ENCODE measurements at places on chromosomes 6 and 20.
A peak's percentile ranks its signal among the peaks of the same experiment; 100 is the strongest.

DNA sequence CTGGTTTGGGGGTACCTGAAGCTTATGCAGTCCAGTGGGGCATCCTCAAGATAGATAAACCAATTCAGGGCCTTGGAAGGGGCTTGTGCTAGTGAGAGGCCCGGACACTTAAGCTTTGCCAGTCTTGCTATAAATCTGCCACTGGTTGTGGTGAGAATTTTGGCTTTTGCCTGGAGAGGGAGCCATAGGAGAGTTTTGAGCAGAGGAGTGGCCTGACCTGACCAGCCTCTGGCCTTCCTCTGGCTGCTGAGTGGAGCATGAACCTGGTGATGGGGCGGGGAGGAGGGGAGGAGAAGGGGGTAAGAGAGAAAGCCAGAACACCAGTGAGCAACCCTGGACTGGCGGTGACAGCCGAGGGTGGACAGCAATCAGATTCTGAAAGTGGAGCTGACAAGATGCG, 7.1 kb downstream of the TMEM74B start:
- no peak for DNase-seq

- peak; percentile 50 for DNase-seq
These were observed 409.6 kb downstream of the MAFB start for GRCh38 chr20:40279390-40279789.

DNA sequence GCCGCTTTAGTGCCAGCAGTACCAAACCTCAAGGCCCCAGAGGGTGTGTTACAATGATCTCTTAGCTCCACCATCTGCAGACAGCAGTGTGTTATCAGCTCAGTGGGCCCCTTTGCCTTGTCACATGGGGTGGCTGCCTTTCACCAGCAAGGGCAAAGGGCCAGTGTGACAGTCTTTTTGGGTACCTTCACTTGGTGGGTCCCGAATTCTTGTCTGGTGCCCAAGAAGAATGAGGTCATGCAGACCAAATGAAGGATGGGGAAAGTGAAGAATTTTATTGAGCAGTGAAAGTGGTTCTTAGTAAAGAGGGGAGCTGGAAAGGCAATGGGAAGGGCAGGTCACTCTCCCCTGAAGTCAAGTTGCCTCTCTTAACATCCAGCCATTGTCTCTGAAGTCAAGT, 2.9 kb upstream of the SMIM28 start:
- DNase-seq = no peak

DNA sequence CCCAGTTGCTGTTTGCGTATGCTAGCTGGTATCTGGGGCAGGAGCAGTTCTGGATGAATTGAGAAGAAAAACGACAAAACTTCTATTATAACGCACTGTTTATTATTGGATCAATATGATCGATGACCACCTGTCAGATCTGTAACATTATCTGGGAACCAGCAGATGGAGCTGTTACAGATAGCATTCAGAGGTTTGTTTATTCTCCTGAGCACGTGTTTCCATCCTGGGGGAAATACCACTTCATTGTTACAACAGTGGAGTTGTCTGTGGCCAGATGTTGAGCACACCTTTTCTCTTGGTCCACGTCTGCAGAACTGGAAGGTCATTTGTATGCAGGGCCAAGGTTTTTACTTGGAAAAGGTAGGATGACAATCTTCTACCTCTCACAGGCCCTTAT, 16.0 kb upstream of the NKX2-2 start:
- DNase-seq = peak; percentile 47

DNA sequence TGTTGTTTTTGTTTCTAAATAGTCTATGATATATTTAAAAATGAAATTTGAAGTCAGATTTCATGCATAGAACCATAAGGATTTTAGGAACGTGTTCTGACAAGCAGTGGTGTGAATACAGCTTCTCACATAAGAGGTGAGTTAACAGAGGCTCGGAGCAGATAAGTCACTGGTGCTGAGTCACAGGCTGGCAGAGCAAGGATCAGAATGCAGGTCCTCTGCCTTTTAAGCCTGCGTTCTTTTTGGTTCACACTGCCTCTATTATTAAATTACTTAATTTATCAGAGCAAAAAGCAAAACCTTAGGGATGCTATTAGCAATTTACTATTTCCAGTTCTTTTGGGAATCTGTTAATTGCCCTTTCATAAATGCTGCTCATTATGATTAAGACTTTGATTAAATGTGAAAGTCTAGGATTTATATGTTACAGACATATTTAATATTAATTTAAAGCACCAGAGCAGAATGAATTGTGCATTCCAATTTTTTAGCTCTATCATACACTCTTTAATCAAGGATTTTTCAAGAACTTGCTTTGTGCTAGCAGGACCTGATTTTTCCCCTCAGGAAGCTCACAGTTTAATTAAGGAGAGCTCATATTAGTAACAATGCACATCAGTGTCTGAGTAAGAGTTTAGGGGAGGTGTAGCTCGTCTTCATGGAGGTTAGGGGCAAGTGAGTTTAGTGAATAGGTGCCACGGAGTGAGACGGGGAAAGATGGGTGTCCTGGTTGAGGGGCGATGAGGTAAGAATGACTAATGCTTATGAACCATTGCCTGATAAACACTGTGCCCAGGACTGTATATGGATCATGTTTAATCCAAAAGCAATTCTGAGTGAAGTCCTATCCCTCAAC, 212.7 kb upstream of the AGPAT4 start:
- DNase-seq = no peak

DNA sequence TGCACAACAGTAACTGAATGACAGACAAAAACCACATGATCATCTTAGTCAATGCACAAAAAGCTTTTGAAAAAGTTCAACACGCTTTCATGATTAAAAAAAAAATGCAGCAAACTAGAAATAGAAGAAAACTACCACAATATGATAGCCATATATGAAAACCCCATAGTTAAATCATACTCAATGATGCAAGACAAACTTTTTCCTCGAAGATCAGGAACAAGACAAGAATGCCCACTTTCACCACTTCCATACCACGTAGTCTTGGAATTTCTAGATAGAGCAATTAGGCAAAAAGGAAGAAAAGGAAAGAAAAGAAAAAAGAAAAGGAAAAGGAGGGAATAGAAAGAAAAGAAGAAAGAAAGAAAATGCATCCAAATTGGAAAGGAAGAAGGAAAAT, 44.6 kb upstream of the SLC23A2 start:
- DNase-seq = no peak

DNA sequence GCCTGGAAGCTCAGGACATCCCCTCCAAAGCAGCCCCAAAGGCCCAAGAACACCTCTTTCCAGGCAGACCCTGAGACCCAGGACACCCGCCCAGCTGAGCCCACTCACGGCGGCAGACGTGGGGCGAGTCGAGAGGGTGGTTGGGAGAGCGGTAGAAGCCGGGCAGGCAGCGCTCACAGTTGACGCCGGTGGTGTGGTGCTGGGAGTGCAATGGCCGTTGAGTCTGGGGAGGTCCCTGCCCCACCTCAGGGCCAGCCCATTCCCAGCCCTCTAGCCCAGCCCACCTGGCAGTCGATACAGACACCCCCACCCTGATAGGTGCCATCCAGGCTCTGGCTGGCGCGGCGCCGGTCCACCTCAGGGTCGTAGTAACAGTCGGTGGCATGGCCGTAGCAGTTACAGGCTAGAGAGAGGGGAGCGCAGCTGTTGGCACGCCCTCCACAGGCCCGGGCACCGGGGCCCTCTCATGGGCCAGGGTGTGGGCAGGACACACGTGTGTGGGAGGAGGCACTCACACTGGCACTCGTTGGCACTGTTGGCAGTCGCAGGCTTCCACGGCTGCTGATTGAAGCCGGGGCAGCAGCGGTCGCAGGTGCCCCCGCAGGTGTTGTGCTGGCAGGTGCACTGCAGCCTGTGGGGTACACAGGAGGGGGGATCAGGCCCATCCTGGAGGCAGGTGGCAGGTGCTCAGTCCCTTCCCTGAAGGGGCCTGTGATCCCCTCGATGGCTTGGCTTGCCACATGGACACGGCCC, 20.5 kb downstream of the LAMA5 start:
- no peak for DNase-seq

DNA sequence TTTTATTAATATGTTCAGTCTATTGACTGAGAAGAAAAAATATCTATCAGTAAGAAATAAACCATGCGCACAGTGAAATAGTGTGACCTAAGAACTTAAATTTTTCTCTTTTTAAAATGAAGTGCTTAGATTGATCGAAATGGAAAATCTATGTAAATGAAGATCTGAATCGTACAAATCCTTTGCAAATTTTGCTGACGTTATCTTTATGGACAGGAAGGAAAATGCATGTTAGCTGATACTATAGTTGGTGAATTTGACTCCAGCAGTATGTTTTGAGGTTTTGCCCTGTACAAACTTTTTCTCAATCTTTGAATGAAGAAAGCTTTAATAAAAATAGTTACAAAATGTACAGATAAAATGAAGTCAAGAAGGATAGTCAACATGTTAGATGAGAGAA, 82.9 kb downstream of the NRN1 start:
- no peak for DNase-seq

GRCh38 chr20:19661717-19662636, 96.1 kb upstream of the RIN2 start:
- peak; percentile 70 for DNase-seq

DNA sequence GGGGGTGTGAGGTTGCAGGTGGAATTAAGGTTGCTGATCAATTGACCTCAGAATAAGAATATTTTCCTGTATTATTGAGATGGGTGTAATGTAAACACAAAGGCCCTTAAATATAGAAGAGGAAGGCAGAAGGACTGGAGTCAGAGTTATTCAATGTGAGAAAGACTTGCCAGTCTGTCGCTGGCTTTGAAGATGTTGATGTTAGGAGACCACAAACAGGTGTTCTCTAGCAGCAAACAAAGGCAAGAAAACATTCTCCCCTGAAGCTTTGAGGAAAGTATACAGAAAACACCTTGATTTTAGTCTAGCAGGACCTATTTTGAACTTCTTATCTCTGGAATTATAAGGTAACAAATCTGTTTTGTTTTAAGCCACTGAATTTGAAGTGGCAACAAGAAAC, 138.9 kb upstream of the PTPRK start:
- no peak for DNase-seq

GRCh38 chr6:73248192-73248903, 14.6 kb downstream of the KHDC1 start:
- no peak for DNase-seq

DNA sequence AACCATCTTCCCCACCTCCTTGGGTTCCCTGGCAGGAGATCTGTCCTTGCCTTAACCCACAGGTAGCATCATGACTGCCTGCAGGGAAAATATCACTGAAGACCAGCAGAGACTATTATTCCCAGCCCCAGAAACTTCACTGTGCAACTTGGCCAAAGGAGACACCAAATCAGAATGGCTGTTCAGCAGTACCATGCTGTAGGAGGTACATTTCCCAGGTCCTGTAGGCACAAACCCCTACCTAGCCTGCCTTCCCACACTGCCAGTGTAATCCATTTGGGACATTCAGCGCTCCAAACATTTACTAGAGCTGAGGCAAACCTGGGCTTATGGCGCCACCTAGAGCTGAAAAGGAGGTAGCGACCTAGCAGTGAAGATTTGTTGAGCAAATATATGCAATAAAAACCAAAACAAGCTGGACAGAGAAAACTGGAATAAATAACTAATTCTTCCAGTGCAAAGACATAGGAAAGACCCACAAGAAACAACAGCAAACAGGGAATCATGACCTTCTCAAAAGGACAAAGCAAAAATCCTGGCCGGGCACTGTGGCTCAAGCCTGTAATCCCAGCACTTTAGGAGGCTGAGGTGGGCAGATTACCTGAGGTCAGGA, 60.3 kb downstream of the VTA1 start:
- DNase-seq = peak; percentile 43

DNA sequence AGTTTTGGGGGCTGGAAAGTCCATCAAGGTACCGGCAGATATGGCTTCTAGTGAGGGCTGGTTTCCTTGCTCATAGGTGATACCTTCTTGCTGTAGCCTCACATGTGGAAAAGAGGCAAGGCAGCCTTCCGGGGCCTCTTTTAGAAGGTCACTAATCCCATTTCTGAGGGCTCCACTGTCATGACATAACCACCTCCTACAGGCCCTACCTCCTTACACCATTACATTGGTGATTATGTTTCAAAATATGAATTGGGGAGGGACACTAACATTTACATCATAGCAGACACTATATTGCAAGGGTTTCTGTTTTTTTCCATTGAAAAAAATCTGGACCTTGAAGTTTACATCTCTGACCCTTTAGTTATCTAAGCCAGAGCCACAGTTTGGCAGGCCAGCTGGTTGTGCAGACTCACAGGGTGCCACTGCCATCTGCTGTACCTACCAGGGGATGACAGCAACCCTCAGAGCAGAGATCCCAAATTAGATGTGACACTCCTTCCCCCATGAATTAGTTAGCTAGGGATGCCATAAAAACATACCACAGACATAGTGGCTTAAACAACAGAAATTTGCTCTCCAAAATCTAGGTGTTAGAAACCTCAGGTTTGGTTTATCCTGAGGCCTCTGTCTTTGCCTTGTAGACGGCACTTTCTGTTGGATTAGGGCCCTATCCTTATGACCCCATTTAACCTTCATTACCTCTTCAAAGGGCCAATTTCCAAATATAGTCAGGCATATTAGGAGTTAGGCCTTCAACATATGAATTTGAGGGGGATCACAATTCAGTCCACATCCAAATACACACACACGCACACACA, 166.4 kb upstream of the RNF217 start:
- DNase-seq = peak; percentile 47

DNA sequence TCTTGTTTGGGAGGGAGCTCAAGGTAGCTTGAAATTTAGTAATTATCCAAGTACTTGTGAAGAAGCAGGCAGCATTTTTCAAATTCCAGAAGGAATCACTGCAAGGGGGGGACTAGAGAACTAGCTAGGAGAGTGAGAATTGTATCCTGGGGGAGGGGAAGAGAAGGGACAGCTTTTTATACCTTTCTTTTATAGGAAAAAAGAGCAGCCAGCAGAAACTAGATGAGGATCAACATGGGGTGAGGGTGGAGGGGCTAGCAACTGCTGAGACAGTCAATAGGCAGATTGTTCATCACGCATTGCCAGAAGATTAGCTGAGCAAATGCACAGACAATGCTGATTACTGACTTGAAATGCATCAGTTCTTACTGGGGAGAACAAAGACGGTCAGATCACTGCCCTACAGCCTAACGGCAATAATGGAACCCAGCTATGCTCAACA, 514.3 kb upstream of the CITED2 start:
- no peak for DNase-seq

DNA sequence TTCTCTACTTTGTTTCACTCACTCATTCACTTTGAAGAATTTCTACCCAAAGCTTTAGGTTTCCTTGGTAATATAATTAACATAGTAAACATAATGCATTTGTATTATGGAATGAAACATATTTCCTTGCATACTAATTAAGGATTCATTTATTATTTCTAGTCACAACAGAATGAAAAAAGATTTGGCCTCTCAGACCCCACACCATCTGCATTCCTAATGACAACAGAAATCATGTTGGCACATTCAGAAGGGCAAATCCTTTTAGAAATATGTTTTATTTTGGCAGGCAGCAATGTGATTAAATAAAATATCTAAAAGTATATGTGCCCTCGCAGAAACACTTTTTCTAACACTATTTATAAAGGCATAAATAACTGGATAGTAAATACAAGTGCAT, 163.4 kb downstream of the HTR1B start:
- DNase-seq = no peak

DNA sequence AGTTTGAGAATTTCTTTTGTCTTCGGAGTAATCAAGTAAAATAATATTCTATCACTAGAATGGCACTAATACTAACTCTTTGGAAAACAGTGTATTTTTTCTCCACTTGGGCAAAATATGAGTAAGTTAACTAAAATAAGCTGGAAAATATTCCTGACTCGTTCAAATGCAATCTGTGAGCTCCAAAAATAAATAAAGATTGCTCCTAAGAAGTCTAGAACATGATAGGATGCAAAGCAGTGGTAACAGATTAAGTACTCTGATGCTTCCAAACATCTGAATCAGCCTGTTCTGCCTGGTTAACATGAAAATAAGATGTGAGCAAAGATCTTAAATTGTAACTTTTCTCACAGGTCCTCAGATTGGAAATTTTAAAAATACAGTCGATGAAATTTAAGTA, 285.1 kb upstream of the ID4 start:
- no peak for DNase-seq

GRCh38 chr6:161013695-161014094, 22.1 kb downstream of the MAP3K4 start:
- no peak for DNase-seq

Data from globus pallidus (tissue), 1 donor.